T-helper 2 cell treated with Interferon-gamma antibody and Interleukin-4, amounts not matched to agents 5 μg/mL and 100 μg/mL, for 36 hours (primary cell): ENCODE measurements at places on chromosomes 5 and 9.

GRCh38 chr5:100505984-100506670, 29.0 kb upstream of the FAM174A start:
- DNase-seq = no peak

GRCh38 chr9:4797854-4798150, 5.1 kb downstream of the RCL1 start:
- no peak for DNase-seq

DNA sequence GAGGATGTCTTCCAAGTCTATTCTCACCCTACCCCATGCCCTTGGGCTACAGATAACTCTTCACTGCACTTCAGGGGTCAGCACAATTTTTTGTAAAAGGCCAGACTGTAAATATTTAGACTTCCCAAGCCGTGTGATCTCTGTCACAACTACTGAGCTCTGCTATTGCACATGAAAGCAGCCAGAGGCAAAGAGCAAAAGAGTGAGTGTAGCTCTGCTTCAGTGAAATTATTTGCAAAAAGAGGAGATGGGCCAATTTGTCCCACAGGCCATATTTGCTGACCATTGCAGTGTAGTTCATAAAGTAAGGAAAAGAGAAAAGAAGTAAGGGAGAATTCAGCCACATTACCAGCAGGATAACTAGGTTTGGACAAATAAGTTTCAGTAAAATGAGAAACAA, 7.0 kb upstream of the MOCS2 start:
- no peak for DNase-seq

DNA sequence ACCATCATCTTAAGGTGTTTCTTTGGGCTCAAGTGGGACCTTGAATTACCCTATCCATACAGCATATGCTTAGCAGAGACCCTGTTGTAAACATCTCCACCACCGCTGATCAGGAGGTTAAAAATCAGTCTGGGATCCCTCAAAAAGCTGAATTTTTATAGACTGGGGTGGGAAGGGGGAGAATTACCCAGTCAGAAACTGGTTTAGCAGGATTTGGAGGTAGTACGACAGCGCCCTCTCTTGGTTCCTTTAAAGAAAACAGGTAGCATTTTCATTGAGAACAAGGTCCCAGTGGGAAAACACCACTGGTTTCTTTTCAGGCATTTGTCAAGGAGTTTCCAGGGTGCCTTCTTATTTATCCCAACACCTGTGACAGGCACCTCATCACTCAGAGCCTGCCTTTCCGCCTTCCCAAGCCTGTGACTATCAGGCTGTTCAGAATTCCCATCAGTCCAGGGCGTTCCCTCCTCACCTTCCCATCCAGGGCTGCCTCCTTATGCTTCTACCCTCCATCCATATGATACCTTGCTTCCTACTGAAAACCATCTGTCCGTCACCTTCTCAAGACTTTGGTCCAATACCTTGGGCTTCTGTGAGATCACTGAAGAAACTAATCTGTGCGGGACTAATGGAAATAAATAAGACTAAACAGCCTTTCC, 203.8 kb upstream of the RAI14 start:
- no peak for DNase-seq

GRCh38 chr5:92574023-92574422, 1007.0 kb downstream of the NR2F1-AS1 start:
- no peak for DNase-seq

DNA sequence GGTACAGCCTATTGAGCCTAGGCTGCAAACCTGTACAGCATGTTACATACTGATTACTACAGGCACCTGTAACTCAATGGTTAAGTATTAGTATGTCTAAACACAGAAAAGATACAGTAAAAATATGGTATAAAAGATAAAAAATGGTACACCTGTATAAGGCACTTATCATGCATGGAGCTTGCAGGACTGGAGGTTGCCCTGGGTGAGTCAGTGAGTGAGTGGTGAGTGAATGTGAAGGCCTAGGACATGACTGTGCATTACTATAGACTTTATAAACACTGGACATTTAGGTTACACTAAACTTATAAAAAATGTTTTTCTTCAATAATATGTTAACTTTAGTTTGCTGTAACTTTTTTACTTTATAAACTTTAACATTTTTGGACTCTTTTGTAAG, 171.3 kb downstream of the SLC28A3 start:
- DNase-seq = no peak

GRCh38 chr5:95957561-95958203, 4.0 kb downstream of the ELL2 start:
- no peak for DNase-seq

GRCh38 chr5:95524423-95524822, 30.4 kb downstream of the SKIC3 start:
- DNase-seq = no peak

- DNase-seq = no peak
Measured at GRCh38 chr9:73090214-73090613, 61.5 kb upstream of the ANXA1 start.

DNA sequence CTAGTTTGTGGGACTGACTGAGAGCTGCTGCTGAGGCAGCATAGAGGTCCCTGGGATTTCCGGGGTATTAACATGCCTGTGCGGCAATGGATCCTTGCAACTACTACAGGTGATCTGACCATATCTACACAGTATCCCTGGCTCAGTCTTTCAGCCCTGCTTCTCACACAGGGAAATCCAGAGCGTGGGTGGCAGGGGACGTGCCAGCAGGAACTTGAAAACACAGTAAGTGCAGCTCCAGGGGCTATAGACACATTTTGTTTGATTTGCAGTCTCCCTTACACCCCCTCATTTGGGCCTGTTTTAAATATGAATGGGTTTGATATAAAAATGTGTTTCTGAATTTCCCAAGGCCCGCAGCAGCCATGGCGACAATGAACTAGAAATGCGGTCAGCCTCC, 209.5 kb downstream of the DCP2 start:
- no peak for DNase-seq

GRCh38 chr5:59275510-59276324, 617.8 kb downstream of the PDE4D start:
- no peak for DNase-seq

- DNase-seq = no peak
Measured at GRCh38 chr5:135222171-135222681, 176.8 kb downstream of the MACROH2A1 start.

- DNase-seq = peak; percentile 48
Measured at GRCh38 chr5:134371834-134372340, 518 bp downstream of the UBE2B start.

DNA sequence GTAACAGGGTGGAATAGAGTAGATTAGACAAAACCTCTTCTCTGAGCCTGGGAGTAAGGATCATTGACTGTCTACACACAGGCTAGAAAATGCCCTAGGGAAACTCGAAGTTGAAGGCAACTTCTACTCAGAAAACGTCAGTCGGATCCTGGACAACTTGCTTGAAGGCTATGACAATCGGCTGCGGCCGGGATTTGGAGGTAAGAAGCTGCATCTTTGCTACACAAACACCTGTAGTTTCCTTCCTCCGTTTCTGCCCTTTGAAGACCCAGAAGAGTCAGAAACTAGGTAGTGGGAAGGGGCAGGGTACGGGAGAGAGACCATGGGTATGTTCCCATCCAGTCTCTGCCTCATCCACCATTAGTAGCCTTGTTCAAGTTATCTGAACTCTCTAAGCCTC, 628 bp downstream of the GABRA6 start:
- no peak for DNase-seq

DNA sequence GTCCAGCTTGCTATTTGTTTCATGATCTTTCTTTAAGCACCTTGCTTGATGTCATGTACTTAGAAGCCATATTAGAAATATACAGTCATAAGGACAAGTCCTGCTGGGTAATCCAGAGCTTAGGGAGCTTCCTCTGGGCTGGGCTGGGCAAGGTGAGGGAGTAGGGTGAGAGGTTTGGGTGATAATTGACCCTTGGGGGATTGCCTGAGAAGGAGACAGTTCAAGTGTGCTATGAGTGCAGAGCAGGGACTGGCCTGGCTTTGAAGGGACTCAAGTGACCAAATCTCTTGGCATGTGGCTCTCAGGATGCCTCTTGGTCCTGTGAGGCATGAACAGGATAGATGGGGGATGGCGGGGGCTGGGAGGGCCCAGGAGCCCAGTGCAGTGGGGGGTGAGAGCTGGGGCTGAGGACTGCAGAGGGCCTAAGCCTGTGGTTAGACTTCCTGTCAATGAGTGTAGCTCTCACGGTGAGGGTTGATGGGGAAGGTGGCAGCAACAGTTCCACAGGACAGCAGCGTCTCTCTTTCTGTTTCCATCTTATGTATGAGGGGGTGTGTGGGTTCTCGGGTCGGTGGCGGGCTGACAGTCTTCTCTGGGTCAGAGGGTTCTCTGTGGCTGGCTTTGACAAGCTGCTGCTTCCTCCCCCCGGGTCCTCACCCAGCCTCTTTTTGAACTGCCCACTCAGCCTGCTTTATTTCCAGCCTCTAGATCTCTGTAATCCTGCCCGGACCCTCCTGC, 53.5 kb downstream of the RGS3 start:
- DNase-seq = peak; percentile 86

DNA sequence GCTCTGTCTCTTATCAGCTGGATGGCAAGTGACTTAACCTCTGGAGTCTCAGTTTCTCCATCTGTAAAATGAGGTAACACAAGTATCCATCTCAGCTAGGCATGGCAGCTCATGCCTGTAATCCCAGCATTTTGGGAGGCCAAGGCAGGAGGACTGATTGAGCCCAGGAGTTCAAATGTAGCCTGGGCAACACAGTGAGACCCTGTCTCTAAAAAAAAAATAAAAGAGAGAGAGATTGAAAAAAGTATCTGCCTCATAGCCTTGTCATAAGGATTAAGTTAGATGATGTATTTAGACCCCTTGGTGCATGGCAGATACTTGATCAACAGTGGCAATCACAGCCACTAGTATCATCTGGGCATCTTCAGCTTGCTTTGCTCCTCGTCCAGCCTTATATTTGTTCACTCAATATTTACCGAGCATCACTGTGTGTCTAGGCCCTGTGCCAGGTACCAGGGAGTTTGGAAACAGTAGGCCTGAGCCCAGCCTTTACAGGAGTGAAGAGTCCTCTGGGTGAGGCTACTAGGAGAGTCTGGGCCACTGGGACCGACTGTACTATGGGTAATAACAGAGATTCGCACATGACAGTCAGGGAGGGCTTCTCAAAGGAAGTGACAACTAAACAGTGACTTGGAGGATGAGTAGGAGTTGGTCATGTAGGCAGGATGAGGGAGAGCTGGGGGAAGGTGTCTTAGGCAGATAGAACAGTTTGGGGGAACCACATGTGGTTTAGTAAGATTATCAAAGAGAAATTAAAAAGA, 34.2 kb downstream of the CORO2A start:
- no peak for DNase-seq

DNA sequence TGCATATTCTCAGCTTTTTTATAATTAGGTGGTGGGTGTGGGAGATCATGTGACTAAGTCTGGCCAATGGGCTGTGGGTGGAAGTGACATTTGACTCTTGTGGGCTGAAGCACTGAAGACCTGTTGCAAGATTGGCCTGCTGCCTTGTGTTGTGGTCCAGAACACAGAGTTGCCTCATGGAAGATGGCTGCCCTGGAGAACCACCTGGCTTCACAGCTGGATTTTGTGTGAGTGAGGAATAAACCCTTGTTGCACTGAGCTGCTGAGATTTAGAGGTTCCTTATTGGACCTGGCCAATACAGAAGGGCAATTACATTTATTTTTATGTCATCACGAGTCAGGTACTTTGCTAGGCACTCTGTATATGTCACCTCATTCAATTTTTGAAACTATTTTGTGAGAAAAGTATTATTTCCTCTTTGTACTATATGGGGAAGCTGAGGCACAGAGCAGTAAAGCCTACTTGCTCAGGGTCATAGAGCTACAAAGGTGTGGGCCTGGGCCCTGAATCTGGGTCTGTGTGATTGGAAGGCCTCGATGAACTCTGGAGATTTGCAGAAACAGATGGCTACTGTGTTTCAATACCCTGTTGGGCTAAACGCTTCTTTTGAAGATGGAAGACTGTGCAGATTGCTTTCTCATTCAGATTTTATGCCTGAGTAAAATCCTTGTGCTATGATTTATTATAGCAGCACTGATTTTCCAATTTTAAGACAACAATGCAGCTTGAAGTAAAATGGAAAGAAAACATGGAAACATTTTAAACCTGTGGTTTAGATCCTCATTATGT, 71.2 kb upstream of the TBC1D2 start:
- DNase-seq = no peak

DNA sequence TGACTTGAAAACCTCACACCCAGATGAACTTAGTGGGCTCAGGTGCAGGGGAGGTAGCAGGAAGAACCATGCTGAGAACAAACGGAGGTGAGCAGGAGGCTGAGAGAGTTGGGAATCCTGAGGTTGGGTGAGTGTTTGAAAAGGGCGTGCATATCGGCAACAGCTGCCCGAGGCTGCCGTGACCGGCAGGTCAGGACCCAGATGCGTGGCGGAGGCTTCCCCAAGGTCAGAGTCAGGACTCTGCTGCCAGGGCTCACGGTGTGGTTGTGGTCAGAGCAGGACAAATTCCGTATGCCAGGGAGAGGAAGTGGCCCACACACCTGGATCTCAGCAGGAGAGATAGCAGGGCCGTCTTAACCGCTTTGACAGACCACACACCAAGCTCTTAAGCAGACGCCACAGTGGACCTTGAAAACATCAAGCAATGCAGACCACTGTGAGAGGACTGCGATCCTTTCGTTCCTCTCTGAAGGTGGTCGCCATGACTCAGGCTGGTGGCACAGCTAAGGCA, 43.1 kb downstream of the ADAMTS16 start:
- no peak for DNase-seq

GRCh38 chr9:86041311-86041741, 58.0 kb downstream of the GOLM1 start:
- no peak for DNase-seq

DNA sequence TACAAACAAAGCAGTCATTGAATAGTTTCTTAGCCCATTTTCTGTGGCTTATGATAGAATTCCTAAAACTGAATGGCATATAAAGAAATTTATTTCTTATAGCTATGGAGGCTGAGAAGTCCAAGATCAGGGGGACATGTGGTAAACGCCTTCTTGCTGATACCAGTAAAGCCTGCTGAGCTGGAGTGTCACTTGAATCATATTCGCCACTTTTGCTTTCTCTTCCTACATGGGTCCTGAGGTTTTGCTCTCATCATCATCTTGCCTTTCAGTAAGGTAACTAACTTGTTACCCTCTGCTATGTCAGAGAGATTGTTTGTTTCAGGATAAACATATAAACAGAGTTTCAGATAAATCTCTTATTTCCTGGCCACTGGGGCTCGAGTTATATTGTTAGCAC, 203.3 kb upstream of the DMRT1 start:
- DNase-seq = no peak

GRCh38 chr5:112998296-112998695, 21.7 kb downstream of the DCP2 start:
- no peak for DNase-seq

- DNase-seq = no peak
Measured at GRCh38 chr9:89732295-89732938, 127.6 kb downstream of the GADD45G start.

- no peak for DNase-seq
Measured at GRCh38 chr5:172550996-172551395, 90.1 kb upstream of the NEURL1B start.

- DNase-seq = no peak
Measured at GRCh38 chr9:124696101-124696500, 75.0 kb downstream of the NR6A1 start.

- DNase-seq = no peak
Measured at GRCh38 chr5:168467755-168468330, 18.4 kb upstream of the RARS1 start.
